ENCODE measurements at places on chromosomes 6 and 20.
A peak's percentile ranks its signal among the peaks of the same experiment; 100 is the strongest.

DNA sequence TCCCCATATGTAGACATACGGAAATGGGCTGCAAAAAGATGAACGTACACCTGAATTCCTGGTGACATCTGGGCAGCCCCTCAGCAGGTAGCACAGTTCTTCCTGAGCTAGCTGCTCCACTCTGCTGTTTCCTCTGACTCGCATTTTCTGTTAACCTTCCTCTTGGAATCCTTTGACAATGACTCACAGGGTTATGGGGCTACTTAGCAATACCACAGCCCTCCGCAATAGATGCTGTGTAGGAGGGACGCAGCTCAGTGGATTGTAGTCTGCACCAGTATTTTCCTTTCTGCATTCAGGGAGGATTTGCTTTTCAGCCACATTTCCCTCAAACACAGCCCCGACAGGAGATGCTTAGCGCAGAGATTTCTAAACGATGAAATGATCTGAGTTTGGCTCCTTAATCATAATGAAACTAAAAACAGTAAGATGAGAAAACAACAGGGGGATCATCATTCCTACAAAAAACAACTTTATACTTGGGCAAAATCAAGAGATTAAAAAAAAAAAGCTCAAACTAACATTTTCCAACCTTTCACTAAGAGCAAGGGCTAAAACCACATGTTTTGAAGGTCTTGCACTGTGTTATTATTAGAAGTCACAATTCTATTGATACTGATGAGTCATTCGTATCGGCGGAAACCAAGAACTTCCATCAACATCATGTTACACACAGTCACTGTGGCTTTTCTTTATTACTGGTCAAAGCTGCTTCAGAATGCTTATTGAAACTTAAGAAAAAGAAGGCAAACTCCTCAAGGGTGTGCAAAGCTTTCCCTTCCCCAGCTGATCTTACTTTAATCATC is 12.2 kb downstream of the BACH2 start:
- DNase-seq: peak; percentile 61

DNA sequence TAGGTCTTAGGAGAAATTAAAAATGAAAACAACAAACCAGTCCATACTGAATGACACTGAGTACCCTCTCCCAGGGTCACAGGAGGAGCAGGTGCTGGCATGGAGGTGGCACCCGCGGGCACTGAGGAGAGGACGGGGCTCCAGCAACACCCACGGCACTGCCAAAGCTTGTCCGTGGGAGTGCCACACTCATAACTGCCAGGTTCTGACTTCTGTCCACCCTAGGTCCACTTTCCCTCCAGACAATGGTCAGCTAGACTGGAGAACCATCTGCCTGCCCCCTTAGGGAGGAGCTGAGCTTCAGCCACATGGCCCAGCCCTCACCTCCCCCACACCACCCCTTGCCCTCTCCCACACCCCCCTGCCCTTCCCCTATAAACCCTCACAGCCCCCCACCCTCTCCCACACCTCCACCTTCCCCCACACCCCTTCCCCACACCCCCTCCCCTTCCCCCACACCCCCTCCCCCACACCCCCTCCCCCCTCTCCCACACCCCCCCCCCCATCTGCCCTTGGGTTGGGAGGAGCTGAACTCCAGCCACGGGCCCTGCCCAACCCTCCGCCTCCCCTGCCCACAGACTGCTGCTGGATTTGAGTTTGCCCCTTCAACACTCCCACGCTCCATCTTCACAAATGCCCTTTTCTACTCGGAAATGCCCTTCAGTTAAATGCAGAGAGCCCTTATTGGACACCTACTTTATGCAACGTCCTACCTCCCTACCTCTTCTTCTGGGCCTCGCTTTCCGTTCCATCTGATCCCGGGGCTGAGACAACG is 129.6 kb downstream of the TAF4 start:
- DNase-seq: peak; percentile 1

DNA sequence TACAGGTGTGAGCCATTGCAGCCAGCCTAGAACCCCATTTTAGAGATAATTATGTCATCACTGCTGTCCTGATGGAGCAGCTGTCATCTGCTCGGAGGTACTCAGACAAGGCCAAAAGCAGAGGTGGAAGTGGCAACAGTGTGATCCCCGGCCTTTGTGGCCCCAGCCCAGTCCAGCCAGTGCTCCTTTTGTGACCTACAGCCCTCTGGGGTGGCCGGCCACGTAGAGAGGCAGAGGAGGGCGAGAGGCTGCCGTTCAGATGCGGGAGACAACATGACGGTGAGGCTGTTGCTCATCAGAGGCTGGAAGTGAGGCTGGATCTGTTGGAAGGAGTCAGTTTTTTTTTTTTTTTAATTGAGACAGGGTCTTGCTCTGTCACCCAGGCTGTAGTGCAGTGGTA is 32.8 kb downstream of the EFCAB8 start:
- DNase-seq: no peak

GRCh38 chr20:56437196-56437960 is 25.3 kb downstream of the CASS4 start:
- DNase-seq: no peak

DNA sequence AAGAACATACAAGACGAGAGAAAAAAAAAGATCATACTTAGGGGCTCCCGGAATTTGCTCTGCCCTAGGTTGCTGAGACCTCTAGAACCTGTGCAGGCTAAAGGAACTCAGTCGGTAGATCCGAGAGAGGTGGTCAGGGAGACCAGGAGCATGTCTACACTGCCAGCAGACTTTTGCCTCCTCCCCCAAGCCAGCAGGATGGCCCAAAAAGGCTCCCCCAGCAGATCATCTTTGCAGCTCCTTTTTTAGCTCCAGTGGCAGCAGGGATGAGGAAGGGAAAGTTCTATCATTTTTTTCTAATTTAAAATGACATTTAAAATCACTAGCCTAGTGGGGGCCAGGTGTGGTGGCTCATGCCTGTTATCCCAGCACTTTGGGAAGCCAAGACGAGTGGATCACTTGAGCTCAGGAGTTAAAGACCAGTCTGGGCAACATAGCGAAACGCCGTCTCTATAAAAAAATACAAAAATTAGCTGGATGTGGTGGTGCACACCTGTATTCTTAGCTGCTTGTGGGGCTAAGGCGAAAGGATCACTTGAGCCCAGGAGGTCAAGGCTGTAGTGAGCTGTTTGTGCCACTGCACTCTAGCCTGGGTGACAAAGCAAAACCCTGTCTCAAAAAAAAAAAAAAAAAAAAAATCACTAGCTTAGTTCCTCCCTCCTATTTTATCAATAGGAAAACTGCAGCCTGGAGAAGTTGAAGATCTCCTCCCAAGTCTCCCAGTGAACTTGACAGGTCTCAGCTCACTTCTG is 69.3 kb upstream of the MYL9 start:
- no peak for DNase-seq

- DNase-seq: no peak
Measured at GRCh38 chr20:22466447-22467171, 117.8 kb downstream of the FOXA2 start.

DNA sequence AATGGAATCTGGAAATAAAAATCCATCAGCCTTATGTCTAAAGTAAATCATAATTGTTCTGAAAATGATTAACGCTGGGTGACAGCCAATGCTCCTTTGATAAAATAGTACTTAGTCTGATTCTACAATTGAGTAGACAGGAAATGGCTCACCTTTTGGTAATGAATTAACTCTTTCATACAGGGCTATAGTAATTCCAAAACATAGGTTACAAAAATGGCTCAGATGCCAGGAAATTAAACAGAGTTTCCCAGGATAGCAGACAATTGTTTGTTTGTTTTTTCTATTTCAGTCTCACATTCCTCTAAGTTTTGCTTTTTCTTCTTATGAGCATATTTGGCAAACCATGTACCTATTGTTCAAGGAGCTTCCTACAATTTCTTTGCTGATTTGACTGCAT is 257.2 kb upstream of the EPHA7 start:
- no peak for DNase-seq

DNA sequence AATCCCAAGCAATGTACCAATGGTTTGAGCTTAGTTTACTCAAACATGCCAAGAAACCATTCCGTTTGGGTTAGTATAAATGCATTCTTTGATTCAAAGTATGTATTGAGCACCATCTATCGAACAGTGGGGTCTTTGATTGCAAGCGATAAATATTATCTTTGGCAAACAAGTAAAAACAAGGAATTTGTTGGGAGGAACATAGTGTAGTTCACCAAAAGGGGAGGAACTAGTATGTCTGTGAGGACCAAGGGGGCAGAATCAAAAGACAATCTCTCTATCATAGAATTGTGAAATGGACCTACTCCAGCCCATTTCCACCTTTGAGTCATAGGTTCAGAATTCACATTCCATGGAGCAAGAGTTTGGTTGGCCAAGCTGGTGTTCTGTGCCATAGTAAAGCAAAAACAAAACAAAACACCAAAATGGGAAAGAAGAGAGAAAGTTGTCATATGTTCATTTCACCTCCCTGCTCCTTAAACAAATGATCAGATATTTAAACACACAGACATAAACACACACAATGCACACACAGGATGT is 266.0 kb downstream of the TSHZ2 start:
- no peak for DNase-seq

GRCh38 chr6:4270001-4270400 is 134.6 kb upstream of the ECI2 start:
- DNase-seq: no peak

DNA sequence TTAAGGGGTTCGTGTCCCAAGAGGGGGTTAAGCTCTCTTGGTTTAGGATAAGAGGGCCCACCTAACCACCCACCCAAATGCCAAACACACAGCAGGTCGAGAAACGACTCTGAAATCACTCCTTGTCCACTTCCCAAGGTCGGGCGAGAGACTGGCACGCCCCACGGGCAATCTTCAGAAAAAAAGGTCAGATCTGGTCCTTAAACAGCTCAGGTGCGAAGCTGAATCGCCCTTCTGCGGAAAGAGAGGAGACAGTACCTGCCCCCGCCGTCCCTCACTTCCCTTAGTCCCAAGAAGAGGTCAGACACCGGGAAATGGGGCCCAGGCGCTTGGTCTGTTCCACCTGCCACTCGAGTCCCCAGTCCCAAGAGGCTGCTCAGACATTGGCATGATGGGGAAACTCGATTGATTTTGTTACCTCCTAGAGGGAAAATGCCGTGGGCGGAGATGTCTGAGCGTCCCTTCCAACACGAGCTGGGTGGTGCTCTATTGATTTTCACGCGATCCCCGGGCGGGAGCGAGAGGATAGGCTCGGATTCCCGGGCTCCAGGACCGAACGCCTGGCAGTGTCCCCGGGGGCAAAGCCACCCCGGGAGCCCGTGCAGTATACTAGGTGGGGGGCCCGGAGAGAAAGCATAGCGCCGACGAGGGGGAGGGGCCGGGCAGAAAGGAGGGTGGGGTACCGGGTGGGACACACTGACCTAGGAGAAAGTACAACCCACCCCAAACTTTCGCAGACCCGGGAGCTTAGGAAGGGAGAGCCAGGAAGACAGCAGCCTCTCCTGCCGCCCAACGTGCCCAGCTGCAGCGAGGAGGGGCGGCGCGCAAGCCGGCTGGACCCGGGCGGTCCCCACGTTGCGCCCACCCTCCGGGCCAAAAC is 1.1 kb upstream of the SAMD5 start:
- peak; percentile 10 for DNase-seq

- DNase-seq: no peak
Measured at GRCh38 chr6:82589509-82590206, 226.0 kb downstream of the TPBG start.

DNA sequence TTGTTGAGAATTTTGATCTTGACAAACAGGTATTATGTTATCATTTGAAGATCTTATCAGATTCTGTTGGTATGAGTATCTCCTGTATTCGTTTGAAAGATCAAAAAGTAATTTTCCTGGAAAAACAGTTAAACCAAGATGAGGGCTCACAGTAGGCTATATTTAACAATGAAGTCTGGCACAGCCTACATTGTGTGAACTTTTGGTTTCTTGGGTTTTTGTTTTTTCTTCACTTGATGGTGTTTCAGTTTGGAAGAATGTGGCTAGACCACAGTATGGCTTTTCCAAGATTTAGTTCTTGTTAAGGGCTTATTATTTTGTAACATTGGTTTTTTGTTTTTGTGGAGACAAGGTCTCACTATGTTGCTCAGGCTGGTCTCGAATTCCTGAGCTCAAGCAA is 306.4 kb downstream of the CDKAL1 start:
- no peak for DNase-seq

- no peak for DNase-seq
Measured at GRCh38 chr6:147618457-147618856, 110.0 kb downstream of the SAMD5 start.

GRCh38 chr6:101226677-101227135 is 166.8 kb upstream of the GRIK2 start:
- DNase-seq: no peak

- no peak for DNase-seq
Measured at GRCh38 chr6:32689531-32690501, 23.4 kb upstream of the HLA-DQB1 start.

GRCh38 chr6:4364711-4365110 is 229.3 kb upstream of the ECI2 start:
- no peak for DNase-seq

- no peak for DNase-seq
Measured at GRCh38 chr20:31848088-31848999, 2.9 kb upstream of the FOXS1 start.

DNA sequence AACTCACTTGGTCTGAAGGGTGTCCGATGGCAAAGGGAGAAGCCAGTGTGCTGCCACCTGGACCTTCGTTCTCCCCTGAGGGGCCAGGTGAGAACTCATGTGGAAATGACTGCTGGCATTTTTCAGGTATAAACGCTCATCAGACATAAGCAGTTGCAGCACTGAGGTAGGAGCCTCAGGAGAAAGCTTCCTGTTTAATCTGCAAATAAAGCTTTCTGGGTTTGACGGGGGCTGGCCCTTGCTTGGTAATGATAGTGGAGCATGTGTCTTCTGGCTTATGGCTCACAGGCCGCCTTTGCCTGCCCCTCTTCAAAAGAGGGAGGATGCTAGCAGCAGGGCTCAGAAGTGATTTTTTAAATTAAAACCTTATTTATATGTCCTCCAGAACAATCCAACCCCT is 122.1 kb upstream of the SLC24A3 start:
- no peak for DNase-seq

DNA sequence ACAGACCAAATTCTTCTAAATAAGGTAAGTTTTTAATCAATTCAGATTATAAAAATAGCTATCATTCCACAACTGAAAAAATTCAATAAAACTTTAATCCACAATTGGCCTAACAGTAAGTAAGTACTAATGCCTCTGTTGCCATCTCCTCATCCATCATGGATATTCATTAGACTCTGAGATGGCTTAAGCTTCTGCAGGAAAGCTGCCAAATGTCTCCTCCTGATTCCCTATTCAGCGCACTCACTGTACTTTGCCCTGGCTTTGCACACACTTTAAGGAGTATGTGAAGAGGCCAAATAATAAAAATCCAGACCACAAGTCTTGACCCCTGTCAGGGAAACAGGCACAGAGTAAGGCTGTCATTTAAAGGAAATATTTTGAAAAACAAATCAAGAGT is 23.6 kb downstream of the PGM3 start:
- no peak for DNase-seq

DNA sequence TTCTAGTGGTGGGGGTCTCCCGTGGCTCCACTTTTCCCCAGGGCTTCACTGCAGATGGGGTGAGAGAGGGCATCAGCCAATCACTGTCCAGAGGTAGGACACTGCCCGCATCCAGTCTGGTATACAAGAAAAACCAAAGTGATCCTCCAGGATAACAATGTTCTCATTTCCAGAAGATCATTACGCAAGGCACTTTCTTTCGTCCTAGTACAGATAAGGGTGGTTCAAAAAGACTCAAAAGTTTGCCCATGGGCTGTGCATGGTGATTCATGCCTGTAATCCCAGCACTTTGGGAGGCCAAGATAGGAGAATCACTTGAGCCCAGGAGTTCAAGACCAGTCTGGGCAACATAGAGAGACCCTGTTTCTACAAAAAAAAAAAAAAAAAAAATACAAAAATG is 16.4 kb downstream of the GMDS start:
- DNase-seq: no peak

All from activated naive CD4-positive, alpha-beta T cell treated with anti-CD3 and anti-CD28 coated beads, Interleukin-2, amount 50 U/mL, for 16 hours (primary cell).